Stimulated activated CD8-positive, alpha-beta memory T cell treated with anti-CD3 and anti-CD28 coated beads, Interleukin-4, amount 100 ng/mL, for 4 hours (primary cell): ENCODE measurements at places on chromosomes 12 and 14.

GRCh38 chr12:108306506-108306905, 32.6 kb downstream of the CMKLR1 start:
- DNase-seq = no peak

- DNase-seq = no peak
Observed at GRCh38 chr12:68402422-68402821, 70.3 kb upstream of the MDM1 start.

DNA sequence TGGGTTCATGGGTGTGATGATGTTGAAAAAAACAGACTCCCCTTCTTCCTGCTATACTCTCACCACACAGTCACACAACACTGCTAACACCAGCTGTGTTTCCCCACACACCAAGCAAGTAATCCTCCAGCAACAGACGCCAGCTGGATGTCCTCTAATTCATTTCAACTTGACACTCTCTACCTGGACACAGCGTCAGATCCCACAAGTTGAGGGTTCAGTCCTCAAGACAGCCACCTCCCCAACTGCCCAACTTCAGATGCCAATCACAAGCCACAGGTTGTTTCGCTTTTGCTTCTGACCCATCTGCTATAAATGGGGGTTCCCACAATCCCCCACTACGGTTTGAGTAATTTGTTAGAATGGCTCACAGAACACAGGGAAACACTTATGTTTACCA, 49.3 kb downstream of the TMEM30B start:
- DNase-seq = no peak

DNA sequence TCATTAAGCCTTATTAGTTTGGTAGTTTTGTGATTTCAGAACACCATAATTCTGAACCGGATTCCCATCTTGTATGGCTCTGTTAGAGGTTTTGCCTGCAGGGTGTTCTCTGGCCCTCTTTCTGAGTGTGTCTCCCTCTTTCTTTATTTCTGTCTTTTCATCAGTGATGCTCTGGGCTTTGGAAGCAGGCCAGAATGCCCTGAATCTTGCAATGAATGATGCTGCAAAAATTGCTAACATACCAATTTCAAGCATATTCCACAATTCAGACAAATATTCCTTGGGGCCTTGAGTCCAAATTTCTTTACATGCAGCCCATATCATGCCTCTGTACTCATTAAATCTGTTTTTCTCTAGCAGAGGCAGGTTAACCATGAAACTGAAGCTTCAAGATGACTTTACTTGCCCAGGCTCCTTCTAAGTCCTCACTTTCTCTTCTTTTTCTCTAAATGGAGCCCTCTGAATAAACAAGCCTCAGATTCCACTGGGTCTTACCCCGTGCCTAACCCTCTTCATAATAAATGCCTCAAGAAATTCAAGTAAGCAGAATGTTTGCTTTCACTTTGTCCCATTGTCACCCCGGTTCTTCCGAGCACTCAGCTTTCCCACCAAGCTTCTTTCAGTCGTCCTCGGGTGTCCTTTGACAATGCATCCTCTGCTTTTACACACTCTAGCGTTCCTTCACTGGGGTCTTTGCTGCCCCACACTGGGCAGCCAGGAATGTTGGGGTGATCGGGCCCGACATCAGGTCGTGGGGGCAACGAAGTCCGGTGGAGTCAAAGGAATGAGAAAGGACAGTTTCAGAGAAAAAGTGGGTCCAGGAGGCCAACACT, 78.8 kb upstream of the SLC38A4 start:
- no peak for DNase-seq

- no peak for DNase-seq
Observed at GRCh38 chr14:61925043-61925442, 162.8 kb downstream of the SNAPC1 start.
